Stimulated activated CD4-positive, alpha-beta T cell treated with anti-CD3 and anti-CD28 coated beads, Interleukin-4, amount 100 ng/mL, for 4 hours (primary cell): ENCODE measurements at places on chromosomes 1 and 21.

GRCh38 chr1:233217832-233218231 lies 77.7 kb downstream of the PCNX2 start:
- no peak for DNase-seq

GRCh38 chr1:192703283-192704206 lies 67.6 kb downstream of the RGS13 start:
- DNase-seq, result no peak

DNA sequence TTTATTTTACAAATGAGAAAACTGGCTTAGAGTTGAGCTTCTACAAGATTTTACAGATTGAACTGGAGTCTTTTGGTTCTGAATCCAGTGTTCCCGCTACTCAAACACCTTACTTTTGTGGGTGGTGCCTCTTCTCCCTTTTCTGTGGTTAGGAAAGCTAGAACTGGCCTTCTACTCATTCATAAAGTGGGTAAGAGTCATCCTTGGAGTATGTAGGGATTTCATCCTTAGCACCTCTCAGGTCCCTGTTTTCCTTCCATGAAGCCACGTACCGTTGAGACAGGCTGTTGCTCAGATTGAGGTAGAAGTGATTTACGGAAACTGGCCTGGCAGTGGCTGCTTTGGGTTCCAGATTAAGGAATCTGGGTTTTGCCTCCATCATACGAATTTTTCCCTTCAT lies 35.8 kb downstream of the WNT4 start:
- no peak for DNase-seq

DNA sequence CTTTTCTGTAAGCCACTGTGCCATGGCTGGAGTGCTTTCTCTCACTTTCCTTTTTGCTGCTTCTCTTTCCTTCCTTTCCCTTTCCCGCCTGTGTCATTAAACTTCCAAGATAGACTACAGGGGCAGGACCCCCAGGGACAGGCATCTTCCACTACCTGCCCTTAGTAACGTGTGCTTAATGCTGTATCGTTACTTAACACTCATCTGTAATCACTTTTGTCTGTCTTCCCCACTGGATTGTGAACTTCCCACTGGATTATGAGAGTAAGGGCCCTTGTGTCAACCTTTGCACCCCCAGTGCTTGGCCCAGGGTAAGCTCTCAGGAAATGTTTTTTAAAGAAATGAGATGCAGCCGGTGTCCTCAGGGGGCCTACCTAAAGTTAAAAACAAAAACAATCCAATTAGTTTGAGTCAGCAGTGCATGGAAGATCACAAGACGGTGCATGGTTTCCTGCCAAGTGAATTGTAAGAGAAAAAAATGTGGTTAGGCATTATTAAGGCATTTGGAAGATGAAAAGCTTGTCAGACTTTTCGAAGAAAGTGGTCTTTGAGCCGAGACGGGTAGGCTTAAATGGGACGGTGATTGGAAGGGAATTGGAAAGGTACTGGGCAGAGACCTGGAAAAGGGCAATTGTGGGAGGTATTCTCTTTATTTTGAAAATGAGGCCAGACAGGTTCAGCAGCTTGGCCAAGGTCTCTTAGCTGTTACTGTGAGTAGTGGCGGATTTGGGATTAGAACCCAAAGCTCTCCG lies 958 bp downstream of the LYPLAL1 start:
- no peak for DNase-seq

GRCh38 chr1:148318123-148318903 lies 164.8 kb downstream of the PPIAL4G start:
- peak; percentile 36 for DNase-seq
